ENCODE measurements at places on chromosomes 7 and 10.

DNA sequence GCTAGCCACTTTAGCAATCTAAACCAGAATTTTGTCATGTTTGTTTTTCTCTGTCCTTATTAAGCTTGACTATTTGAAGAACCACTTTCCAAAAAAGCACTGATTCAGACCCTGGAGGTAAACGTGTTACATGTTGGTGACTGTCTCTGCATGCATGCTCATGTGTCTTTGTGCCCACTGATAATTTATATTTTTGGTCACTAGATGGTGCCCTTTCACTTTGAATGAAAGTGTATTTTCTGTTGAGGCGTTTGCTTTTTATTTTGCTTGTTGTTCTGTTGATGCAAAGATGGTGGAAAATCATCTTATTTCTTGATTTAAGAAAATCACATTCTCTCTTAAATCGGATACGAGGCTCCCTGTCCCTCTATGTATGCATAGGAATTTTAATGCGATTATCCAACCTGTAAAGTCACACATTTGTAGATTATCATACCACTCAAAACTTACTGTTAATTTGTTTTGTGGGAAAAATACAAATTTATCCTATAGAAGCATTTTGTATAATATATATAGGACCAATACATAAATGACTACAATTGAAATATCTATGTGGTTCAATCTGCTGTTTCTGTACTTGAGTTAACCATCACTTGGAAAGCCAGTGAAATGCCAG lies 269.3 kb downstream of the BICC1 start:
- peak; percentile 36 for DNase-seq

- no peak for DNase-seq
Measured at GRCh38 chr7:72037516-72037915, 374.6 kb downstream of the CALN1 start.

- no peak for DNase-seq
Measured at GRCh38 chr7:77697535-77697831, 1.2 kb downstream of the RSBN1L start.

DNA sequence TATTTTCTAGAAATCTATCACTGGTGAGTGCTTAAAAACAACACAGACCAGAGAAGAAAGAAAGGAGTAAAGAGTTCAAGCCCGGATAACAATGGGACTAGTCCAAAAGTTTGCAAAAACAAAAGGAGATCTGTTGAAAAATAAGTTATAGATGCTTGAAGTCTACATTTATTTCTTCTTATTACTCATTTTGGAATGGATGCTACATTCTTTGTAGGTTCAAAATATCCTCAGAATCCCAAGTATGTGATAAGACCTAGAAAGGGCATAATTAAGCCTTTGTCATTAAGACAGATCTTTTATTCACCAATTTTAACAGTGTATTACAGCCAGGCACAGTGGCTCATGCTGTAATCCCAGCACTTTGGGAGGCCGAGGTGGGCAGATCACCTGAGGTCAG lies 42.7 kb upstream of the ITGB8 start:
- no peak for DNase-seq

GRCh38 chr10:116636976-116637375 lies 16.2 kb downstream of the PNLIPRP2 start:
- DNase-seq = no peak

DNA sequence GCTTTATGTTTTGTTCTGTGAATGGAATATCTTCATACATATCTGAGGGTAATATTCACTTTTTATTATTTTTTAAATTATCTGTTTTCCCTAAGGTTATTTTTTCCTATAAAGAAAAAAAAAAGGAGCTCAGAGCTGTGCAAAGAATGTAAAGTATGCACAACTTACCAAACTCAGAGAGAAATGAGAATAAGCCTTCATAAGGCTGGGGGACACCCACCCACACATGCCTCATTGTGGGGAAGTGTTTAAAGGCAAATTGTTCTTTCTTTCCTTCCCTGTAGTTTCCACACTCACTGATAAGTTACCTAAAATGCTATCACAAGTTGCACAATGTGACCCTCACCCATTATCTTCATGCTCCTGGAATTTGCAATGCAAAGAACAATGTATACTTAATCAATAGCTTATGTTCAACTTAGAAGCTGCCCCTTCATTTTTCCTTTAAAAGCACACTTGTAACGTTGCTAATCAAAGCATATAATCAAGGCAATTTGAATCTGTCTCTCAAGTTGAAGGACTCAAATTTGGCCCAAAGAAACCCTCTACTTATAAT lies 108.1 kb downstream of the GNAT3 start:
- no peak for DNase-seq

Measured in NCI-H1105 treated with DMSO at 0.1 percent for 48 hours (cell line).